Stimulated activated CD4-positive, alpha-beta T cell treated with anti-CD3 and anti-CD28 coated beads, Interleukin-15, amount 100 ng/mL, for 1 hour (primary cell): ENCODE measurements at places on chromosomes 1 and 21.

DNA sequence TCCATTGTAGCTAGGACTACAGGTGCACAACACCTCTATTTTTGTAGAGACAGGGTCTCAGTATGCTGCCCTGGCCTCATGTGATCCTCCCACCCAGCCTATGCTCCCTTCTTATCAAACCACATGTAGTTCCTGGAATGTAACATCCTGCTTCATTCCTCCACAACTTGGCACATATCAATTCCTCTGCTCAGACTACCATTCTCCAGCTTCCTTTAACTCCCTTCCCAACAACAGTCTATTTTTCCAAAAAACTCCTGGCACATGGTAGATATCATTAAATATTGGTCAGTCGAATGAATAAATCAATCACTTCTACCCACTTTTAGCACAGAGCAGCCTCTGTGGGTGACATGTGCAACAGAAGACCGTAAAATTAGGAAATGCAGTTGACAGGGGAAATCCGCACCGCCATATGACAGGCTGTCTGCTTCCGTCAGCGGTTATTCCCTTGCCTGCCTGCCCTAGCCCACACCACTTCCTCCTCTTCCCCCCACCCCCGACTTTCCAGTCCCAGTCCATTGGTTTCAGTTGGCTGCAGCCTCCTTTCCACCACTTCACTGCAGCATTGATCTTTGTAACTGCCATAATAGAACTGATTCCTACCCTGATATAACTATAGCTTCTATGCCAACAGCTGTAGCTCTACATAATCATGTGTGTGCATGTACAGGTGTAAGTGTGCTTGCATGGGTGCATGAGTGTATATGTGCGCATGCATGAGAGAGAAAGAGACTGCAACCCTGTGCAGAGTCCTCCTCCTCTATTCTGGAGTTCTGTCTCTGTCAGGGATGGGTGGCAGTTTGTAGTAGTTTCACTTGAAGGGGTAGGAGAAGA is 6.8 kb upstream of the AKR1A1 start:
- DNase-seq, result peak; percentile 37

DNA sequence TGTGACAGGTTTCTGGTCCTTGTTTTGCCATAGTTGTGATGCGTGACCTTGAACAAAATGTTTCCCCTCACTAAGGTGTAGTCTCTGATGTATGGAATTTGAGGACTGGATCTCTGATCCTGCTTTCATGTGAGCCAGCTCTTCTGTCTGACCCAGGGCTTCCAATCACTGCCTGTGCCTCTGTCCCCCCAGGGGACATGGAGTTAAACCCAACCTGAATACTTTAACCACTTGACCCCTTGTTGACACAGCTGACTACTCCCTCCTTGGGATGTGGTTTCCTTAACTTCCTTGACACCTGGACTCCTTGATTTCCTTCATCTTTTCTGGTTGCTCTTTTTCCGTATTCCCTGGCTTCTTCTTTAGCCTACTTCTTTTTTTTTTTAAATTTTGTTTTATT is 36.0 kb upstream of the SSBP3 start:
- DNase-seq, result no peak

- DNase-seq, result no peak
Measured at GRCh38 chr1:210482491-210482890, 153.8 kb downstream of the HHAT start.

- DNase-seq, result no peak
Measured at GRCh38 chr1:60118085-60118484, 44.5 kb upstream of the C1orf87 start.

- no peak for DNase-seq
Measured at GRCh38 chr1:235468004-235468403, 36.2 kb downstream of the B3GALNT2 start.
